ENCODE measurements at places on chromosomes 2 and 18.

DNA sequence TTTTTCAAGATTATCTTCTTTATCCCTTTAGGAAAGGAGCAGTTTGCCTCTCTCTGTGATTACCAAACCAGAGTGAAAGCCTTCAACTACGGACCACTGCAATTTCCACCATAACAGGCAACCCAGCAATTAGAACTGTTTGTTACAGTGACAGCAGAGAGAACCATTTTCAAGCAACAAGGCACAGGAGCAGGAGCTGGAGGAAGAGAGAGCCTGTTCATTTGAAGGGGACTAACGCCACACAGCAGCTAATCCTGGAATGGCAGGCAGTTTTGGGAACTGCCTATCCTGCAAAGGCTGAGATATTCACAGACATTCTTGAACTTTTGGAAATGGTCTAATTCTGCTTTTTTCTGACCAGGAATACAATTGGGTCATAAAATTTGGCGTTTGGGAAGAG lies 1541.9 kb upstream of the PIK3C3 start:
- no peak for DNase-seq

DNA sequence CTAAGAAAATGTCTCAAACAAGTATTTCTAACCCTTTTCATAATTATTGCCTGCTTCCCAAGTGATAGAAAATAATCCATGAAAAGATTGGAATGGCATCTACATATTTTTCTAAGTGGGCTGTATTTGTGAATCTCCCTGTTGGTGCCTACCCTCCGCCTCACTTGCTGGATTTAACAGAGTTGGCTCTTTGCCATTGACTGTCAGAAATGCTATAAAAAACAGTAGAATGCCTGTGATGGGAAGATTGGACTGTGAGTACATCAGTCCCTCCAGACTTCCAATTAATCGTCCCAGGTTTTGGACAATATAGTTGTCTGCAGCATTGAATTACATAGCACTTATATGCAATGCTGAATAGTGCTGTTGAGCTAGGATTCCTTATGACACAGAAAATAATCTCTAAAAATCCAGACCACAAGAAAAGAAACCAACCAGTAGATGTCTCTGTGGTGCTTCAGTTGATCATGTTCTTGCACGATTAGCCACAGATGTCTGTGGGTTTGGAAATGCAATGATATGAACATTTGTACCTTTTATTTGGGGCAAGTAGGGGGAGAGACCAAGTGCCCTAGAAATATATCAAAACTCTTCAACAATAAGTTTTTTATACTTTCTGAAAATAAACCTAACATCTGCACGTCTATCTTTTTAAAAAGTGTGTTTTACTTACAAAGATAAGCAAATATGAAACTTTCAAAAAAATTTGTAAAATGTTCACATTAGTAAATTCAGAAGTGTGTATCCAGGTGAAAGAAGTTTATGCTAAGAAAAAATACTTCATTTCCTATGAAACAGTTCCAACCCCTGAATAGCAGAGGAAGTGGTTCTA lies 88.5 kb downstream of the DYNAP start:
- no peak for DNase-seq

DNA sequence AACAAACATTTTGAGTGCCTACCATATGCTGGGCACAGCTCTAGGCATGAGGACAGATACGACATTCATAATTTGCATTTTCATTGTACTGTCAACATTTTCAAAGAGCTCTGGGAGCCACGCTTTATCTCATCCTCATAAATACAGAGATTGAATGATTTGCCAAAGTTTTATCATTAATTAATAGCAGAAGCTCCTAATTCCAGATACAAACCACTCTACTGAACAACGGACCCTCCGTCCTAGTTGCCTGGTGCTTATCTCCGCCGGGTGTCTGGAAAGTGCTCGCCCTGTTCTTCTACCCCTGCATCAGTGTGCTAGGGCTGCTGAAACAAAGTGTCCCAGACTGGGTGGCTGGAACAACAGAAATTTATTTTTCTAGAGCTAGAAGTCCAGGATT lies 23.8 kb downstream of the SERTAD2 start:
- DNase-seq, result no peak

GRCh38 chr2:121682396-121683298 lies 33.4 kb upstream of the CLASP1 start:
- no peak for DNase-seq

DNA sequence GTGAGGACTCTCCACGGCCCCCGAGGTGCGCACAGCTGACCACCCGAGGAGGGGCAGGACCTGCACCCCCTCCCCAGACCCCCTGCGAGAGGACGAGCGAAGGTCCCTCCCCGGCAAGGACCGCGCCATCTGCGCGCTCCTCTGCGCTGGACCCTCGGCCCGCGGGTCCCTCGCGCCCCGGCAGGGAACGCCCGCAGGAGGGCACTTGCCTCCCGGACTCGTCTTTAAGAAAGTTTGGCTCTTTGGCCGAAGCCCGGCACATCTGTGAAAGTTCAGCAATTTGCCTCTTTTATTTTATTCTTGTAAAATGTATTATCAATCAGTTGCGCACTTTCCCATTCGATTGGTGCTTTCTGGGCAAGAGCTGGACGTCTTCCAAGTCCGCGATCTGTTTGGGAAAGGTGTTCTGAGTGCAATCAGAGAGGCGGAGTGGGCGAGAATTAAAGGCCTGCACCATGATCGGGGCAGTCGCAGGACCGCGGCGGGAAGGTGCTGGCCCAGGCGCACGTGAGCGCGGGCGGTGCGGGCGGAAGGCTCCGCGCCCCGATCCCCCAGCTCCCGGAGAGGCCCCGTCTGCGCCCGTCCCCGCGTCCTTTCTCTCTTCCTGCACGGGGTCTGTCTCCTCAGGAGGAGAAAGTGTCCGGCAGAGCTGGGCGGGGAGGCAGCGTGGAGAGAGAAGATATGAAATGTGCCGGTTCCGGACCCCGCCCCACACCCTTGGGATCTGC lies 1.6 kb upstream of the ALKAL2 start:
- DNase-seq, result no peak

- DNase-seq, result no peak
These were observed 224.2 kb downstream of the NUP35 start for GRCh38 chr2:183348492-183348891.

GRCh38 chr2:148861367-148861766 lies 13.7 kb upstream of the KIF5C start:
- no peak for DNase-seq

- no peak for DNase-seq
These were observed 869 bp upstream of the TCF23 start for GRCh38 chr2:27147935-27148334.

Data from RWPE2 (cell line).